Vein endothelial cell (primary cell): ENCODE measurements at places on chromosomes 12 and 14. TPM values are rescaled to one million over a fixed set of nuclear protein-coding genes. Genes with fewer than 3 reads are reported as not detected.

SOX5 gene
- 1.5 and 2.6 TPM in 2 replicates for total RNA-seq

ADGRD1 gene
- not detected in 2 replicates for total RNA-seq

GPR65 gene
- total RNA-seq: 0.33 TPM in 1 of 2 replicates, not detected in the other

KRT77 gene
- total RNA-seq: not detected in 2 replicates

OXA1L gene
- total RNA-seq: 84.1 and 96.4 TPM in 2 replicates

VASH1 gene
- total RNA-seq: 68.9 and 72.5 TPM in 2 replicates

CRY1 gene
- 22.2 and 23.4 TPM in 2 replicates for total RNA-seq
